ENCODE measurements at places on chromosomes 1 and 21.

GRCh38 chr1:248814351-248814750 is 11.4 kb downstream of the SH3BP5L start:
- DNase-seq: no peak

DNA sequence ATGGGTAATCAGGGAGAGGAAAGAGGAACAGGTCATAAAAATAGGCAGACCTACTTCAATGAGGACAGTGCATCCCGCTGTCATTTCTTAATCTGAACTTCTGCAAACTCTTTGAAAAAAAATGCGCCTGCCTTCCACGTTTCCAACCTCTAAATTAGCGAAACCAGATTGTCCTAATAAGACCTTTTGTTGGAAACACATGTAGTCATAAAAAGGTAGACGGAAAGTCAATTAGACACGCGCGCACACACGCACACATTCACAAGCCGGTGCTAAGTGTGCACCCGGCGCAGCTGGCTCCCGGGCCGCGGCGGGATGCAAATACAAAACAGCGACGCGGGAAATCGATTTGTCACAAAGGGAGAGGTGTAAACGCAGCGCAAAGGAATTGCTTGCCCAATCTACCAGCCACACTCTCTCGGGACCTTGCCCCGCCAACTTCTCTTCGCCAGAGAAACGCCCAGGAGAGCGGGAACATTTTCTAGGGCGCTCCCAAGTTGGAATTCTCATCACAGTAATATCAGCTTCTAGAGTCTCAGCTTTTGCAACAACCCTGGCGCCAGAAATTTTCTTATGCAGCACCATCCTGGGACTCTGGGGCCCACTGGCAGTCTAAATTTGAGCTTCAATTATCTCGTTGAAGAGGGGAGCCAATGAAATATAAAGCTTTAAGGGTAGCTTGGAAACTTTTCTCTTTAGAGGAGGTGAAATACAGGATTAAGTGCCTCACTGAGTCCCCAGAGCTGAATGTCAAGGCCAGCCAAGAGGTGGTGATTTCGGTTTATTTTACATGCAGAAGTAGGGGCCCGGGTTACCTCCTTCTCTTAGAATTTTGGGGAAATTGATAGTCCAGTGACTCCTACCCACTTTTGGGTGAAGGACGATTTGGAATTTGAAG is 4.5 kb downstream of the PRRX1 start:
- no peak for DNase-seq

DNA sequence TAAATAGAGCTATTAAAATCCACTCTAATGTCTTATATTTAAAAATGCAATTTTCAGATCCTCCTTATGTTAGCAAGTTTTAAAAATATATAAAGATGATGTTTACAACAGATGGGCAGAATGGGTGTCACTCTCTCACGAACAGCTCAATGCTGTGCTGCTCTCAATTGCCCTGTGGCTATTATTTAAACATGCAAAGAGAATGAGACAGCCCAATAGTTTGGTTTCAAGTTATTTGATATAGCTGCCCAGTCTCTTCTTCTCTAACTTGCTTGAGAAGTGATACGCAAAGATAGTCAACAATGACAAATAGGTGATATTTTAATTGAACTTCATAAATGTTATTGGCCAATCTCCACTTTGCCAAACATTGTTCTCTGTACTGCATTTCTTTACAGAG is 199.3 kb upstream of the GREM2 start:
- DNase-seq: no peak

DNA sequence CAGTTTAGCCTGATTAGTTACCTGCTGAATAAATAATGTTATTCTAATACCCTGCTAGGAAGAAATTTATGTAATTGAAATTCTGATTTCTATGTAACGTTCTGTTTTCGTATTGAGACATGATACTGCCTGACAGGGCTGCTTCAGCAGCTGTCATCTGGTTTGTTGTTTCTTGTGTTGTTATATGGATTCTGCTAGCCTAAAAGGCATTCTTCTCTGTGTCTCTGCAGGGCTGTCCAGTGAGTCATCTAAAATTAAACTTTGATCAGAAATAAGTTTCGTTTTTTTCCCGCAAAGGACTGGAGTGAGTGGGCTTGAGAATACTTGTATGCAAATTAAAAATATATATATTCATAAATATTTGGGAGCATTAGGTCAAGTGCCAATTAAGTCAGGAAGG is 93.0 kb downstream of the DYRK1A start:
- no peak for DNase-seq

DNA sequence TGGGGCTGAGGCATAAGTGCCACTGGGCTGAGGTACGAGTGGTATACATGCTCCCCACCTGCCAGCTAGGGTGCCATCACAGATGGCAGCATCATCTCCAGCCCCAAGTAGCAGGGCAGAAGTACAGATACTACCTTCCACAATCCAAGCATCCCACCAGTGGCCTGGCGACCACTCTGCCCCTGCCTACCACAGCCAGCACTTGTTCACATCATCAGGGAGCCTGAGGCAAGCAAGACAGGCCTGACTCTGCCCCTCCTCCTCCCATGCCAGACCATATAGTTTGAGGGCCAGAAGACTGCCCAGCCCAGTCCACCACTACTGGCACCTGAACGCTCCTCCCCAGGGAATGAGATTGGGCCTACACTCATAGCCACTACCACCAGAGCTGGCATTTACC is 84.6 kb downstream of the SPATA6 start:
- DNase-seq: no peak

DNA sequence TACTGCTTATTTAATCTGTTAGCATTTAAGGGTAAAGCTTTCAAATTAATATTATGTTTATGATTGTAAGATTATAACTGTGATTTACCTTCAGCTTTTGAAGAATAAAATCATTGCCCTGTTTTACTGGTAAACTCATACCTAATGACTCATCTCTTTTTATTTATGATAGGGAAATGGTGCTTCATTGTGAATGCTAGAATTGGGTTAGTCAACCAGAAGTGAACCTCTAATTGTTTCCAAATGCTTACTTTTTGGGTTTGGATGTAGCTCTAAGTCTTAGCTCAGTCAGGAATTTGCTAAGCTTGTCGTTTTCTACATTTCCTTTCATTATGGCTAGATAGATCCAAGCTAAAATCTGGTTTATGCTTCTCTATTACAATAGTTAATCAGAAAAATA is 59.4 kb downstream of the SLC30A7 start:
- DNase-seq: no peak

GRCh38 chr1:64983110-64983509 is 16.8 kb upstream of the JAK1 start:
- no peak for DNase-seq

- no peak for DNase-seq
Observed at GRCh38 chr1:44225761-44226160, 12.5 kb downstream of the DMAP1 start.

- no peak for DNase-seq
Observed at GRCh38 chr1:171999756-172000155, 158.5 kb downstream of the DNM3 start.

GRCh38 chr1:175482071-175482451 is 261.3 kb downstream of the TNR start:
- DNase-seq: no peak

GRCh38 chr1:121408354-121408753 is 223.6 kb downstream of the SRGAP2C start:
- DNase-seq: no peak

DNA sequence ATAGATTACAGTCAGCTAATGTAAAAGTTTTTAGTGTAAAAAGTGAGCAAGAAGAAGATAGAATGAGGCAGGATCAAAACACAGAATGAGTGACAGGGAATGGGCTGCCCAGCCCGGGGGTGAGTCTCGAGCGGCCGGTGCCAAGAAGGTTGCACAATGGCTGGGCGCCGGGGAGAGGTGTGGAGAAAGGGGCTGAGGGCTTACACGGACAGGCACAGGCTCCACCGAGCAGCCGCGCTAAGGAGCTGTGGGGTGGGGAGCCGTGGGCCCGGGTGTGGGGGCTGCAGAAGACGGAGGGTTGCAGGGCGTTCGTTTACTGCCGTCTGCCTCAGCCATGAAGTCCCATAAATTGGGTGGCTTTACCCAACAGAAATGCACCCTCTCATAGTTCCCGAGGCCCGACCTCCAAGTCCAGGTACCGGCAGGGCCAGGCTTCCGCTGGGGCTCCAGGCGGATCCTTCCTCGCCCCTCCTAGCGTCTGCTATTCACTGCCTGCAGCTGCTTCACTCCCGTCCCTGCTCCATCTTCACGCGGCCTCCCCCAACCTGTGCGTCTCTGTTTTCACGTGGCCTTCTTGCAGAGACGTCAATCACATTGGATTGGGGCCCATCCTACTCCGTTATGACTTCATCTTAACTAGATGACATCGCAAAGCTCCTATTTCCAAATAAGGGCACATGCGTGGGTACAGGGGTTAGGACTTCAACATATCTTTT is 277.2 kb downstream of the CAMTA1 start:
- no peak for DNase-seq

DNA sequence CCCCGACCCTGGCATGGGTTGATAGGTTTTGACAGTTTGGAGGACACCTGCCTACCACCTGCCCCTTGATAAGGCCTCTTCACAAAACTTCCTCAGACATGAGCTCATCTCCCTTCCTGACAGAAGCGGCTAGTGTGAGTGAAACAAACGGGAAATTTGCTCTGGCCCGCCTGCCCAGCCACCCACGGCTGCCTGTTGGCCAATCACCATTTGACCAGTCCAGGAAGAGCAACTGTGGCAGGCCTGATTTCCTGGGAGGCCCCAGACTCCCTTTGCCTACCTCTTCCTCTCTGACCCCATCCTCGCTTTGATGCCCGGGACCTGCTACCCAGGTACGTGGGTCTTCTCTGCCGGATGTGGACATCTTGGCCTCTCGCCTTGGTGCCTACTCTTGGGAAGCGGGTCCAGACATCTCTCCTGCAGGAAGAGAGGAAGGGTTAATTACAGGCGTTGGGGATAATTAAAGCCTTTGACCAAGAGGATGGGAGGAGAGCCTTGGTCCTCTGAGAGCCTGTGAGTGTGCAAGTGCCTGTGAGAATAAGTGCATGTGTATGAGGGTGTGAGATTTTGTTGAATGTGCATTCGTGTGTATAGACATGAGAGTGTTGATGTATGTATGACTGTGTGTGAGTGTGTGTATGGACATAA is 1.1 kb upstream of the EPHA2 start:
- no peak for DNase-seq

DNA sequence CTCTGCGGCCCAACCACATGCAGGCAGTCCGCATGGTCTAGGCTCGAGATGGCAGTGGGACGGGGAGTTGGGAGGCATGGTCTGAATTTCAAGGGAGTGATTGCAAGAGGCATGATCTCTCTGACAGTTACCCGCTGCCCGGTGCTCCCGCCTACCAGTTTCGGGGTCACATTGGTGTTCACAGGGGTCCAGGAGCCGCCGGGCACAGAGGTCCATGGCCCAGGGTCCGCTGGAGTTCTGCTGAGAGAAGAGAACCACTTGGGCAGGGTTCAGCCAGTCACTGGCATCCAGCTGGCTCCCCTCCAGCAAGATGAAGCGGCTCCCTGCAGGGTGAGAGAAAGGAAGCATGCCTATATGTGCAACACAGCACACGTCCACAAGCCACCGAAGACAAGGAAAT is 141.3 kb downstream of the ASTN1 start:
- no peak for DNase-seq

DNA sequence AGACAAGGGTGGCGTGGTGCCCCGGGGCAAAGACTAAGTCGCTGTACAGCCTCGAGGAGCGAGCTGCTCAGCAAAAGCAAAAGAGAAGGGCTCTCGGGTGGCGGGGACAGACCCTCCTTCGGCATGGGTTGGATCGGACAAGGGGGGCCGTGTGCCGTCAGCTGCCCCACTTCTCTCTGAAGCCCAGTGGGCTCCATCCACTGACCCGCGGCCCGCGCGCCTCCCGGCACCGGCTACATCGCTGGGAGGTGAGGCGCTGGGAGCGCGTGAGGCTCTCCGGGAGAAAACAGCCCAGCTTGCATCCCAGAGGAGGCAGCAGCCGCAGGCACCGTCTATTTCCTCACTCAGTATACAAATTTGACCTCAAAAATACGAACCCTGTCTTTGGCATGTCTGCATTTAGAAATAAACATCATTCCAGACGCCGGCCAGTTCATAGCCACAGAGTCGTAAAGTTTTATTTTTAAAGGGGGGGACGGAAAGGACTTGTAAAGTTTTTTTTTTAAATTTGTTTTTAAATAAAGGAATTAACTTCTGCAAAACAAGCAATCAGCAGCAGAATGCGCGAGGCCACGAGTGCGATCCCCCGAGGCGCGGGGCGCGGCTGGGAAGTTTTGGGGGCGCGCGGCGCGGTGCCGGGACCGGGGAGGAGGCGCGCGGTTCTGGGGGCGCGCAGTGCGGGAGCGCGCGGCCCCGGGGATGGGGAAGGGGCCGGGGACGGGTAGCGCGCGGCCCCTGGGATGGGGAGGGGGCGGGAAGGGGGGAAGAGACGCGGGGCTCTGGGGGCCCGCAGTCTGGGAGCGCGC is 689 bp upstream of the GPR137B start:
- no peak for DNase-seq

DNA sequence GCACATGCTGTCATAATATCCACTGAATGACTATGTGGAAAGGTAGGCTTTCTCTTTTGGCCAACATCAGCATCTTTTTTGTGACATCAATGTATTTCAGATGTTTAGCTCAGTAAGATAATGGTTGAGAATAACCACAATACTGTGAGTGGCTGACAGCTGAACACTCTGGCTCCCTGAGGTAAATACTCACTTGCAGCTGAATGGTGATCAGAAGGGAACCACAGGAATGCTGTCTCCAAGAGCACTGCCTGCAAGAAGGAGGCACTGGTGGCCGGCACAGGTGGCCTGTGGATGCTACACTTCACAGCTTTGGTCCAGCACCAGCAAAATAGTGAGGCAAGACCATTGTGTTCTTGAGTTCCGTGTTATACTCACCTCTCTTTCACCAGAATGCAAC is 118.7 kb upstream of the PPM1J start:
- no peak for DNase-seq

DNA sequence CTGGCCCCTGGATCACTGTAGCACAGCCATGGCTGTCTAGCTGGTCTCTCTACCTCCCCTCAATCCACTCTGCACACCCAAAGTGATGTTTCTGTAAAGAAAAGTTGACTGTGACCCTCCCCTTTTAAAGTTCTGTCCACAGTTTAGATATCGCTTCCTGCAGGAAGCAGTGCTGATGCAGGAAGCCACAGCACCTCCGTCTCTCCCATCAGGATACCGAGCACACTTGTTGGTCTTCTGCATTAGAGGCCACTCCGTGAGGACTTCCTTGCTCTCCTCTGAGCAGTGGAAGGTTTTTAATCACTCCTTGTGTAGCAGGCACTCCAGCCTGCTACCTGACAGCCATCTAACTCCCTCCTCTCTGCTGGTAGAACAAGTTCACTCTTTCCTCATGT is 69.5 kb downstream of the GADD45A start:
- no peak for DNase-seq

DNA sequence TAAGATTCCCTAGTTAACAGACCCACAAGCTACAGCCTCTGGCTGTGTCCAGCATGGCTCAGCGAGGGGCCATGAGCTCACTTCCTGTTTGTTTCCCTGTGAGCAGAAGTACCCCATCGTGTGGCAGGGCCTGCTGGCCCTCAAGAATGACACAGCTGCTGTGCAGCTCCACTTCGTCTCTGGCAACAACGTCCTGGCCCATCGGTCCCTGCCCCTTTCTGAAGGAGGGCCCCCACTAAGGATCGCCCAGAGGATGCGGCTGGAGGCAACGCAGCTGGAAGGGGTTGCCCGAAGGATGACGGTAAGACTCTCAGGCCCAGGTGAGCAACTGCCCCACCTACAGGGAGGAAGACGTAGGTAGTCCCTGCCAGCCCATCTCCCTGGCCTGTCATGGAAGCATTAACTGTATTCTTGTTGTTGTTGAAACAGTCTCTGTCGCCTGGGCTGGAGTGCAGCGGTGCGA is 38.2 kb downstream of the ZBTB17 start:
- no peak for DNase-seq

- DNase-seq: no peak
Observed at GRCh38 chr1:8273036-8273435, 44.9 kb upstream of the SLC45A1 start.
